ENCODE measurements at places on chromosomes 7 and 10. TPM values are rescaled to one million over a fixed set of nuclear protein-coding genes. Genes with fewer than 3 reads are reported as not detected.

- DNase-seq: no peak
Measured at GRCh38 chr10:51257511-51258248, 183.4 kb downstream of the PRKG1 start.

- DNase-seq: no peak
Measured at GRCh38 chr10:103062854-103063590, 130.1 kb downstream of the NT5C2 start.

- DNase-seq: no peak
Measured at GRCh38 chr7:92843034-92843760, 6.8 kb upstream of the CDK6 start.

GRCh38 chr10:57657164-57657765 is 610.4 kb downstream of the IPMK start:
- DNase-seq: peak; percentile 1

GRCh38 chr10:111522551-111522950 is 445.7 kb downstream of the ADRA2A start:
- DNase-seq: no peak

DNA sequence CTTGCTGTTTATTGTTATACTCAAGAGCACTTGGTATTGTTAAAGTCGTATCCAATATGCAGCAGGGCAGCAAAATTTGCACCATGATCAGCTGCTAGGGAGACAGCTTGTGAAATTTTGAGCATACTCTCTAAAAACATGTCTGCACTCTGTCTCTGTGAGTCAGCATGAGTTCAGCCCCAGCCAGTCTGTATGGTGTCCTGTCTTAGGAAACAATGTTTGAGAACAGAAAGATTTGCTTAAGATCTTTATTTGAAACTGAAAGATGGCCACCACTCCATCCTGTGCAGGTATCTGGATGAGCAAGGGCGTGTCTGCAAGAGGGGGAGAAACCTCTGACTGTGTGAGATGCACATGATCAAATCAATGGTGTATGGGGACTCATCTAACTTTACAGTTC is 97.1 kb downstream of the GNAI1 start:
- DNase-seq: no peak

GRCh38 chr7:152073352-152073751 is 47.9 kb downstream of the GALNT11 start:
- DNase-seq: no peak

- peak; percentile 58 for DNase-seq
Measured at GRCh38 chr10:34151931-34152330, 663.2 kb downstream of the PARD3 start.

- DNase-seq: no peak
Measured at GRCh38 chr10:11498399-11498798, 113.1 kb downstream of the USP6NL start.

GRCh38 chr10:122271076-122271475 is at the start of gene BTBD16:
BTBD16 (plus strand) TSS chr10:122271296; CDS start chr10:122275082, 3,786 bp downstream.
- DNase-seq: no peak

- no peak for DNase-seq
Measured at GRCh38 chr10:7056216-7056615, 354.6 kb downstream of the SFMBT2 start.

- DNase-seq: no peak
Measured at GRCh38 chr7:36315309-36315944, 74.2 kb upstream of the ANLN start.

DNA sequence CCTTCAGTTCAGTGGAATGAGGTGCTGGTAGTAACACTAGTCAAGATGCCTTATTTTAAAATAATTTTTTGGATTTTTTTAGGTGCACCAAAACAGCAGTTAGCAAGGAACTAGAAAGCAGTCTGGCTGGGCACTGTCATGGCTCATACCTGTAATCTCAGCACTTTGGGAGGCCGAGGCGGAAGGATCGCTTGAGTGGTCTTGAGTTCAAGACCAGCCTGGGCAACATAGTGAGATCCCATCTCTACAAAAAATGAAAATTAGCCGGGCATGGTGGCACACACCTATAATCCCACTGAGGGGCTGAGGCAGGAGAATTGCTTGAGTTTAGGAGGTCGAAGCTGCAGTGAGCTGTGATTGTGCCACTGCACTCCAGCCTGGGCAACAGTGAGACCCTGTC is 25.8 kb downstream of the PLA2G12B start:
- DNase-seq: no peak

- DNase-seq: no peak
Measured at GRCh38 chr7:107327986-107328569, 141.8 kb upstream of the GPR22 start.

- DNase-seq: no peak
Measured at GRCh38 chr7:37037286-37037685, 313.0 kb upstream of the AOAH start.

GRCh38 chr10:24701447-24701846 is 22.2 kb downstream of the ARHGAP21 start:
- DNase-seq: no peak

GRCh38 chr10:34313353-34313752 is 501.7 kb downstream of the PARD3 start:
- DNase-seq: no peak

DNA sequence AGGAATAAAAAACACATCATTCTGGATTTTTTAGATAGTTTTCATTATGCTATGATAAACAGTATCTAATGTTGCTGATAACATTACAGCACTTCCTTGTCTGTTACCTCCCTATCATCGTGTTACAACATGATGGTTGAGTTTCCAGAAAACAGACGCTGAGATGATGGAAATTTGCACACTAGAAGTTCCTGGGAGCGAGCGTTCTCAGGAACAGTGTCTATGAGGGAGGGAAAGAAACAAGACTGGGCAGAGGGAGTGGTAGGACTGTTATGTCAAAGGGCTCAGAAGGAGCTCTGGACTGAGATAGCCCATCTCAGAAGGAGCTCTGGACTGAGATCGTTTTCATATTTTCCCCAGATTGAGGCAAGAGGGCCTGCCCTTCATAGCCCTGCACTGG is 121.6 kb downstream of the REEP3 start:
- no peak for DNase-seq

- peak; percentile 48 for DNase-seq
Measured at GRCh38 chr10:11472158-11472753, 139.2 kb downstream of the USP6NL start.

DNA sequence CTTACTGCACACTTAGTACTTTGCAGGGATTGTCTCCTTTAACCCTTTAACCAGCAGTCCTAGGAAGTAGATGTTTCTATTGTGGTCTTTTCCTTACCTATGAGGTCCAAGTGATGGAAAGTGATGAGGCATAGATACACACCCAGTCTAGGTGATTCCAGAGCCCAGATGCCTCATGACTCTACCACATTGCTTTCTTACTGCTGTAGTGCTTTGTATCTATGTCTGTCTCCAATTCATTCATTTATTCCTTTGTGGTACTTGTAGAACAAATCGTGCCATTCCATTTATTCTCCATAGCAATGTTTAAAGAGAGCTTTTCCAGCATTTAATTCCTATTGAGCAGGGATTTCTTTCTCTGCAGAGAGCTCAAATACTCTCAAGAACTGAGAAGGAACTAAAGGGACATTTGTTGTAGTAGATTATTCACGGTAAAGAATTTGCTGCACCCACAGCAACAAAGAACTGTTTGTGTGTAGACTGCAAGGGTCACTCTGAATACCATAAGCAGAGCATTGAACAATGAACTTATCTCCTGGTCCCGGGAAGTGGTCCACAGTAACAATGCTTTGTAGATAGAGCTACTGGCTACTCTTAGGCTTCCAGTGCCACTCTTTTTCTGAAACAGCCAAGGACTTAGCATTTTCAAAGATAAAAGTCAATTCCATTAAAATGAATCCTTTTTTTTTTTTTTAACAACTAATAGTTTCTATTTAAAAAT is 337.0 kb downstream of the PTEN start:
- no peak for DNase-seq

GRCh38 chr7:43824963-43825362 is 44.4 kb downstream of the MRPS24 start:
- DNase-seq: no peak

GRCh38 chr10:5958675-5959074 is 18.7 kb downstream of the IL15RA start:
- DNase-seq: no peak

Gene OR6B1
- total RNA-seq: not detected

Gene A1CF
- total RNA-seq: not detected

Gene SPAM1
- total RNA-seq: not detected

Gene RNF32
- total RNA-seq: 0.89 TPM

Gene GDI2
- total RNA-seq: 307 TPM

Gene CCNY
- 29.4 TPM for total RNA-seq

Gene AKR1D1
- total RNA-seq: not detected

Gene CXCL12
- 107 TPM for total RNA-seq

Gene MRLN
- 15.7 TPM for total RNA-seq

Gene ANXA8L1
- 51.0 TPM for total RNA-seq

Gene SEM1
- 58.0 TPM for total RNA-seq
